Dermis blood vessel endothelial cell (primary cell): ENCODE measurements at places on chromosomes 3 and 15. TPM values are rescaled to one million over a fixed set of nuclear protein-coding genes. Genes with fewer than 3 reads are reported as not detected.
A peak's percentile ranks its signal among the peaks of the same experiment; 100 is the strongest.

- DNase-seq = no peak
Observed at GRCh38 chr15:68565726-68566125, 13.1 kb upstream of the CORO2B start.

NME9 gene
- not detected in 2 replicates for total RNA-seq

- no peak for DNase-seq
Observed at GRCh38 chr3:66481071-66482017, 19.5 kb downstream of the LRIG1 start.

- DNase-seq = peak; percentile 49
Observed at GRCh38 chr3:116863822-116864589, 154.4 kb downstream of the TUSC7 start.

GRCh38 chr3:36679384-36680200 lies 84.8 kb downstream of the DCLK3 start:
- DNase-seq = no peak

DNA sequence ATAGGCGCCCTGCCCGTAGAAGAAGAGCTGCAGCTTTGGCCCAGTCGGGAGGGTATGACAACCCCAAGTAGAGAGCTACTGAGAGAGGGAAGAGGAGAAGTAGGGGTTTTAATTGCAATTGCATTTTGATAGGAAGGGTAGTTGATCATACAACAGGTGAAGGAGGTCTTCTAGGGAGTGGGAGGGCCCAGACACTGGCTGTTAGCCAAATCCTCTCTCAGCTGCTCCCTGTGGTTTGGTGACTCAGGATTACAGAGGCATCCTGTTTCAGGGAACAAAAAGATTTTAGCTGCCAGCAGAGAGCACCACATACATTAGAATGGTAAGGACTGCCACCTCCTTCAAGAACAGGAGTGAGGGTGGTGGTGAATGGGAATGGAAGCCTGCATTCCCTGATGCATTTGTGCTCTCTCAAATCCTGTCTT lies 408.9 kb upstream of the THBS1 start:
- DNase-seq = peak; percentile 99

RASGRP1 gene
- 0.37 and 0.51 TPM in 2 replicates for total RNA-seq

ZNF280D gene
- total RNA-seq = 25.7 and 37.9 TPM in 2 replicates

ZNF774 gene
- total RNA-seq = 1.4 and 2.2 TPM in 2 replicates

DNA sequence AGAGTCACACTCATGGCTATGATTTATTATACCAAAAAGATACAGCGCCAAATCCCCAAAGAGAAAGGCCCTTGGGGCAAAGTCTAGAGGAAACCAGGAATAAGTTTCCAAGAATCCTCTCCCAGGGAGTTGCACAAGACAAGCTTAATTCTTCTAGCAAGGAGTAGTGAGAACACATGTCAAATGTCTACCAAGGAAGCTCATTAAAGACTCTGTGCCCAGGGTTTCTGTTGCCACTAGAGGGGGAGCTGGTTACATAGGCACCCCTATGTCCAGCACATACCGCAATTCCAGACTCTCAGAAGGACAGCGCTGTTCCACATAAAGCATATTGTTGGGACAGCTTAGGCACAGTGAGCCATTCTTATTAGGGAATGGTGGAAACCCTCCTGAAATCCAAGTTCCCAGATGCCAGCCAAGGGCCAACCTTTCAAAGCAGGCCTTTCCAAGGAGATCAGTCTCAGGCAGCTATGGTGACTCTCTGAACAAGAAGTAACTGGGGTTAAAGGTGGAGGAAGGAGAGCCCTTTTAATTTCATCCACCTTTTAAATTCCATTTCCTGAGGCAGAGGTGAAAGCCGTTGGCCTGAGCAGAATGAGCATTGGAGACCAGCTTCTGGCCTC lies 194.2 kb downstream of the UACA start:
- DNase-seq = peak; percentile 82

DNA sequence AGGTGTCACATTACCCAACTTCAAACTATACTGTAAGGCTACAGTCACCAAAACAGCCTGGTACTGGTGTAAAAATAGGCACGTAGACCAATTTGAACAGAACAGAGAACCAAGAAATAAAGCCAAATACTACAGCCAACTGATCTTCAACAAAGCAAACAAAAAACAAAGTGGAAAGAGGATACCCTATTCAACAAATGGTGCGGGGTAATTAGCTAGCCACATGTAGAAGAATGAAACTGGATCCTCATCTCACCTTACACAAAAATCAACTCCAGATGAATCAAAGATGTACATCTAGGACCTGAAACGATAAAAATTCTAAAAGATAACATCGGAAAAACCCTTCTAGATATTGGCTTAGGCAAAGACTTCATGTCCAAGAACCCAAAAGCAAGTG lies 13.1 kb downstream of the PEAK1 start:
- no peak for DNase-seq

NR2E3 gene
- 0.05 TPM in 1 of 2 replicates, not detected in the other for total RNA-seq

DNA sequence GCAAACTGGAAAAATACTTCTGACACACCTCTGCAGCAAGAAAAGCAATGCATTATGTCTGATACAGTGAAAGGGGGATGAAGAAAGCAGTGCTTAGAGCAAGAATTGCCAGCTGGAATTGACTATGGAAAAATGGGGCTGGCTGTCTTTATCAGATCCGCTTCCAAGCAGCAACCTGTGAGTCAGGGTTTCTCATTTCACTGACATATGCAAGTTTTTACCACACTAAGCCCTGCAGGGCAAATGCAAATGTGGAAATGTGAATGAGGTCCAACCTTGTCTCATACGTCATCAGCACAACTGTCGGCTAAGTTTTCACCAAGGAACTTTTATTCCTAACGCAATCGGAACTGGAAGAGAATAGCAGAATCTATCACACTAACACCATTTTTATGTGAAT lies 172.5 kb upstream of the GADL1 start:
- DNase-seq = peak; percentile 6

SYNPR gene
- not detected in 2 replicates for total RNA-seq

DNA sequence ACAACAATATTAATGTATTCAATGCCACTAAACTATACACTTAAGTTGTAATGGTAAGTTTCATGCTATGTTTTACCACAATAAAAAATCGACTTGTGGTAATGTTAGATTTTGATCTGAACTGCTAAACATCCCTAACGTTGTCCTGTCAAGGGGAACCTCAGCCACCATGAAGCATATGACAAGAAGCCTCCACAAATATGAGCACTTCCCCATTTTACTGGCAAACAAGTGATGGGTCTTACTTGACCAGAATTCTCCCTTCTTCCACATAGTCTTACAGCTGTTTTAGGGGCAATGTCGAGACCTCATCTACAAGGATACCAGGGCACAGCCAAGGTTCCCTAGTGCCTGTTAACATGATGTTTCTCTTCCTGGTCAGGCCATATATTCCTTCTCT lies 124.2 kb upstream of the ABI3BP start:
- DNase-seq = no peak

RASSF1 gene
- total RNA-seq = 21.7 and 28.8 TPM in 2 replicates

- no peak for DNase-seq
Observed at GRCh38 chr3:23576379-23576959, 229.3 kb upstream of the UBE2E1 start.

DNA sequence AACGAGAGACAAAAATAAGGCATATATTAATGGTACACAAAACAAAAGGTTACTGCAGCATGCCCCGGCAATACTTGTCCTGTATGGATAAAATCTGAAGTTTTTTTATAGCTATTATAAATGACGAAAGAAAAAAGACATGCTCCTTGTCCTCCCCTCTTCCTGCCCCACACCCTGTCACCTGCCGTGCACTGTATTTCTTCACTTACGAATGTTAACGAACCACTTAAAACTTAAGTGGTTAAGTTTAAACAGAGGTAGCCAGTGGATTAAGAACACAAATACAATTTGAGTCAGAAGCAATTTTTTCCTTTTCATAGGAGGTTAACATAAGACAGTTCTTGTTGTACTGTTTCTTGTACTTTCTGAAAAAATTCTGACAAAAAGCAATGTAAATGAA lies 799.1 kb upstream of the NECTIN3 start:
- DNase-seq = no peak

OR5K2 gene
- not detected in 2 replicates for total RNA-seq

GRCh38 chr3:28081533-28081947 lies 159.9 kb upstream of the CMC1 start:
- DNase-seq = no peak

ATP13A4 gene
- 0.05 TPM in 1 of 2 replicates, not detected in the other for total RNA-seq

DNA sequence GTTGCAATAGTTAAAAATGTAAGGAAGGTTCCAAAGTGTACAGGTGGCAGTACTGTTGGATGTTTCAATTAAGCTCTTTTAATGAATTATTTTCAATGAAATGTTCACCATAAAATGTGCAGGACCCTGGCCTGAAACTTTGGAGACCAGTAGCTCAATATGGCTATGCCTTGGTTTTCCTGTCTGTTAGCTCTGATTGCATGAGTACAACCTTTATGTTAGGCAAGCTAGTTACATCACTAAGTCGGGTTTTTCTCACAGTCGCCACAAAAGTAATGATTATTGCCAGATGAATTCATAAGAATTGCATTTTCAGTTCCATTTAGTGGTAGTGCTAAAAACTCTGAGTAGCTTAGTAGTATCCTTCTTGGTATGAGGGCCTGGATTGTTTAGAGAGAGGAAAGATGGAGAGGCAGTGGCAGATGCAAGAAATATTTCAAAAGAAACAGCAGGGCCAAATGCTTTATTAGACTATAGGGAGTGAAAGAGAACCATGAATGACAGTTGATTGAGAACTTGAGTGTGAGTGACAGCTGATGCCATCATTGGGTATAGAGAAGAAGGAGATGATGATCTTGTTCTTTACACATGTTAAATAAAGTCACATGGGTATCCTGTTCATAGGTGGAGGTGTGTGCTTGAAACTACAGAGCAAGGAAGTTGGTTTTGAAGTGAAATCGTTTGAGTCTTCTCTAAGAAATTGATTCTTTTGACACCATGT lies 109.5 kb downstream of the AKAP13 start:
- no peak for DNase-seq

DNA sequence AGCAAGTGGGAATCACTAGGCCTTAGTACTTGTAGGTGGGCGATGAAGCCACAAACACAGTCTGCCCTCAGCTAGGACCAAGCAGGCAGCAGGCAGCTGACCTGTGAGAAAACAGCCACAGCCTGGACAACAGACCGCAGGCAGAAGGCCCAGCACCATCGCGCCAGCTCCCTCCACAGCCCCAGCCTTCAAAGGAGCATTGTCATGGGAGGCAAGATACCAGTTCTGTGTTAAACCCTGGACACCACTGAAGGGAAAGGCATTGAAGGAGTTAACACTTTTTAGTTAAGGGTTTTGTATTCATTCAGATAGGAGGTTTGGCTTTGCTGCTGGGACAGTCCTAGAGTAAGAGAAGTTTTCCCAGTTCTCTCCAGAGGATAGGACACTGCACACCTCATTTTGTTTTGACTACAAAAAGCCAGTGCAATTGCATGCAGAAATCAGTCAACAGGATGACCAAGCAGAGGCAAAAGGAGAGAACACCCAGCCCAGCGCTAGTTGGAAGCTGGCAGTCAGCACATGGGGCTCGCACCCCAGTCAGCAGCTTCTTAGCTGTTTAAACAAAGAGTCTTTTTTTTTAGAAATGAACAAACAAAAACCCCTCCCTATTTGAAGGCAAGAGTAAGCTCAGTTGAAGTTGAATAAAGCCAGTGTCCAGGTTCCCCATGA lies 286.1 kb upstream of the TPM1 start:
- no peak for DNase-seq

GRCh38 chr3:193573403-193574191 lies 18.9 kb upstream of the ATP13A4 start:
- no peak for DNase-seq

HTR3E gene
- total RNA-seq = not detected in 2 replicates

DNA sequence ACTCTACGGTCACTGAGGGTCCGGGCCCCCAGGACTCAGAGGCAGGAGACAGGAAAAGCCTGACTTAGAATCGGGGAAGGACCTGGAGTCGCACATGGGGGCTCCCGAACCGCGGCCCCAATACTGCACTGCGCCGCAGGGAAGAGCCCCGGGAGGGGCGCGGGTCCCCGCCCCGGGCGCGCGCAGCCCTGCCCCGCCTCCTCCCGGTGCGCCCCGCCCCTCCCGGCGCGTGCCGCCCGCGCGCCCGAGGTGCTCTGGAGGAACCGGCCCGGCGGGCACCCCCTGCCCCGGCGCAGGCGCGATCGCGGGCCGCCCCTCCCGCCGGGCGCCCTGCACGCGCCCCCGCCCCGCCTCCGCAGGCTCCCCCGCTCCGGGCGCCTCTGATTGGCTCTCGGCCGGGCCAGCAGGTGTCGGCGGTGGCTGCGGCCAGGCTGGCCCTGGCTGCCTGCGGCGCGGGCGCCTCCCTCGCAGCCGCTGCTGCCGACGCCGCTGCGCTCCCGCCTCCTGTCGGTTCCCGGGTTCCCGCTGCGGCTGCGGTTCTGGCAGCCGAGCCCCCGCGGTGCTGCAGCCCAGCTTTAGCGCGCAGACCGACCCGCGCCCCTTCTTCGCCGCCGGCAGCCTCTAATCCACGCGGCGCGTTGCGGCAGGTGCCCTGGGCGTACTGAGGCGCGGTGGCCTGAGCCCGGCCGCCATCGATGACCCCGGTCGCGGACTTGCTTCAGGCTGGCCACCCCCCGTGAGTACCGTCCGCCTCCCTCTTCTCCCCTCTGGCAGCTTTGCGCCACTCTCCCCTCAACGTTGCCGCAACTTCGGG lies at the start of gene MYRIP:
Gene MYRIP, plus strand, starts transcription at position 429 of the 814 bp plus-strand sequence. CDS start 91,208 bp downstream, outside the sequence.
- peak; percentile 87 for DNase-seq

GOLGA6B gene
- total RNA-seq = not detected in 2 replicates

- DNase-seq = peak; percentile 53
Observed at GRCh38 chr3:44992555-44993470, 16.8 kb downstream of the EXOSC7 start.

DNAJB8 gene
- not detected in 2 replicates for total RNA-seq

DNA sequence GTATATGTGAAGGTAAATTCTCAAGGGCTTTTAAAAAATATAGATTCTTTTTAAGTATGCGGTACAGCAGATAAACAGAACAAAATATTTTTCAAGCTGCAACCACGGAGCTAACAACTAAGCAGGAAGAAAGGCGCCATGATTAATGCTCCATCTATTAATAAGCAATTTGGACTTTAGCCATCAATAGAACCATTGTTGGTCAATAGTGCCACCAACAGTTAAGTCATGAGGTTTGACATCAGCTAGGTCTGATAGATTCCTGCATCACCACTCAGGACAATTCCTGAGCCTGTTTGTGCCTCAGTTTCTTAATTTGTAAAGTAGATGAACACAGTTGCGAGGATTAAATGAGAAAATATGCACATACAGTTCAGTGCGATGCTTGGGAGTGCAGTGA lies 65.1 kb upstream of the FAM3D start:
- DNase-seq = peak; percentile 8

DNA sequence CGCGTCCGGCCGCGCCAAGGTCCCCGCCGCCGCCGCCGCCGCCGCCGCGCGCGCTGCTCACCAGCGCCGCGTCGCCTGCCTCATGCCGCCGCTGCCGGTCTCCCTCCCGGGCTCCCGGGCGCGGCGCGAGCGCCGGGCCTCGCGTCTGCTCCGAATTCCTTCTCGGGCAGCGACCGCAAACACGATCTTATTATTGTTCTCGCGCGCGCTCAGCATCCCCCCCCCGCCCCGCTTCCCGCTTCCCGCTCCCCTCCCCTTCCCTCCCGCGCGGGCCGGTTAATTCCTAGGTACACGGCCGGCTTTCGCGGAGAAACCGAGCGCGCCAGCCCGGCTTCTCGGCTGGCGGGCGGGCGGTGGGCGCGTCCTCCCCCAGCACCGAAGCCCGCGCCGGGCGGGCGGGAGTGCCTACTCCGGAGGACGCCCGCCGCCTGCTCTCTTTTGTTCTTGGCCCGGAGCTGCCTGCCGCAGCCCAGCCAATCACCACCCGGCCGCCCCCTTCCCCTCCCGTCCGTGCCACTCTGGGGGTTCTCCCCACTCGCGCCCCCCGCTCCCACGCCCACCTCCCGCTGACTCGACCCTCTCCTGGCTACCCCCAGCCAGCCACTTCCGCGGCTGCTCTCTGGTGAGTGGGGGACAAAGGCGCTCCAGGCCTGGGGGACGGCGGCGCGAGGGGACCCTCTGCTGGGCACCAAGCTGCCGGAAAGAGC lies at the start of gene HDGFL3:
Gene HDGFL3, minus strand, starts transcription at position 164 of the 707 bp plus-strand sequence. CDS start 409 bp downstream, outside the sequence.
- DNase-seq = peak; percentile 68
